ENCODE measurements at places on chromosomes 5 and 9. TPM values are rescaled to one million over a fixed set of nuclear protein-coding genes. Genes with fewer than 3 reads are reported as not detected.

Gene ANKRD18A
- 2.1 TPM for total RNA-seq

Gene NPR3
- total RNA-seq, result not detected

Gene PLAC8L1
- total RNA-seq, result not detected

Gene ANP32B
- total RNA-seq, result 318 TPM

Gene OLFML2A
- total RNA-seq, result not detected

All from T-helper 2 cell treated with Interferon-gamma antibody and Interleukin-4, amounts not matched to agents 100 ng/mL and 5 ng/mL, for 36 hours (primary cell).